ENCODE measurements at places on chromosomes 2 and 18.

DNA sequence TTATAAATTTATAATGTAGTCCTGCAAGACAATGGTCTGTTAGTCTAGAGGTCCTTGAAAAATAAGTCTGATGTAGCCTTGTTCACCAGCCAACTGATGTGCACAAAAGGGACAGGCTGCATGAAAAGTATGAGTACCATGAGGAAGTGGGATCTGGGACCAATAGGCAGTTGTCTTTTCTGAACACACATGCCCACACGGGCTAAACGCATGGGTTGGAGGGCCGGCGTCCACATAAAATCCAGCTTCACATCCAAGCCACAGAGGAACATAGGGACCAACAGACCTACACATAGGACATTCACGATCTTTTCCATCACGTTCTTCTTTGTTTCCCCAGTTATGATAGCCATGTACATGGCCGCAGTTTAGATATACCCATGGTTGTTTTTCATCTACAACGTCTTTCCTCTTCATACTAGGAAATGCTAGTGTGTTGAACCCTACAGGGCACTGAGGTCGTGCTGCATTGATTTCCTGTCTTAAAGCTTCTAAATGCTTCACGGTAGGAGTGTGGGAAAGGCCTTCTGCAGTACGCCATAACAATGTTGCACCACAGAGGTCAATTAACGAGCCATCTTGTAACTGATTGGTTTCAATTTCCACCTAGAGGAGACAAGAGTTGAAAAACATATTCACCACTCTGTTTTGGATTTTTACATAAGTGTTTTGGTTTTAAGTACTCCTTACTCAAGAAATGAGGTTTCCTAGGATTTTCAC, 49.4 kb downstream of the PELI1 start:
- no peak for DNase-seq
- no peaks in the 10 kb centered on the region for H3K27me3 ChIP-seq
- H3K4me1 ChIP-seq = no peaks in the 10 kb centered on the region
- H3K27ac ChIP-seq = no peak overlapping the region
- H3K36me3 ChIP-seq = peaks cover 9% of the 10 kb centered on the region
- H3K4me3 ChIP-seq = no peak overlapping the region

GRCh38 chr2:240995041-240996021, 3.1 kb upstream of the SNED1 start:
- H3K4me3 ChIP-seq = no peak overlapping the region
- H3K27ac ChIP-seq = peak overlapping the region; percentile 76
- DNase-seq = no peak

DNA sequence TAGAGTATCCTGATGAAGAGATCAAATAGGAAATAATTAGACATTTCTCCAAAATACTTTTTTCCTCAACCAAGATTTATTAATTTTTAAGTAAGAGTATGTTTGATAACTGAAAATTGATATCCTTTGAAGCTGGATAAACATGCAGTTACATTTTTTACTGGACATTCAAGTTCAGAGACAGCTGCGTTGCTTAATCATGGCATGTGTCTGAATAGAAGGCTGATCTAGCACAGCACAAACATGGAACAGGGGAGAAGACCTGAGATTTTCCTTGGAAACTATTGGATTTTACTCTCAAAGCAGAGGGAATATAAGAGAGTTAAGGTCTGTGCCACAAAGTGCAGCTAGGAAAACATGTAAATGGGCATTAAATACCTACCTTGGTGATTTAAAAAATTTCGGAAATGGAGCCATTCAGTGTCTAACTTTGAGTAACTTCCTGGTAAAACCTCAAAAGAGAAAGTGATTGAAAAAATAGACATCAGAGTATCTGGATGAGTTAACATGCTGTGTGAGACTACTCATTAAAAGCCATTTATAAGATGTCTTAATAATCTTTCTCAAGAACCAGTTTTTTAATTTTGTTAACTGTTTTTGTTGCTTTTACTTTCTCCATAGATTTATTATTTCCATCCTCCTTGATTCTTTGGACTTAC, 31.8 kb downstream of the CRIM1 start:
- no peak overlapping the region for H3K27ac ChIP-seq
- H3K4me3 ChIP-seq = no peak overlapping the region
- DNase-seq = no peak
- no peaks in the 10 kb centered on the region for H3K27me3 ChIP-seq

GRCh38 chr18:51074605-51075004, 44.6 kb downstream of the SMAD4 start:
- H3K4me1 ChIP-seq = no peaks in the 10 kb centered on the region
- no peak for DNase-seq
- no peak overlapping the region for H3K27ac ChIP-seq
- H3K4me3 ChIP-seq = no peak overlapping the region
- peaks cover 1% of the 10 kb centered on the region for H3K36me3 ChIP-seq

- H3K27me3 ChIP-seq = no peaks in the 10 kb centered on the region
- no peak overlapping the region for H3K4me3 ChIP-seq
- H3K4me1 ChIP-seq = no peaks in the 10 kb centered on the region
- no peak overlapping the region for H3K27ac ChIP-seq
Observed at GRCh38 chr2:96699021-96699420, 40.8 kb downstream of the LMAN2L start.

- H3K27ac ChIP-seq = no peak overlapping the region
- DNase-seq = no peak
- no peaks in the 10 kb centered on the region for H3K36me3 ChIP-seq
Observed at GRCh38 chr2:181364492-181365170, 92.6 kb upstream of the ITGA4 start.

DNA sequence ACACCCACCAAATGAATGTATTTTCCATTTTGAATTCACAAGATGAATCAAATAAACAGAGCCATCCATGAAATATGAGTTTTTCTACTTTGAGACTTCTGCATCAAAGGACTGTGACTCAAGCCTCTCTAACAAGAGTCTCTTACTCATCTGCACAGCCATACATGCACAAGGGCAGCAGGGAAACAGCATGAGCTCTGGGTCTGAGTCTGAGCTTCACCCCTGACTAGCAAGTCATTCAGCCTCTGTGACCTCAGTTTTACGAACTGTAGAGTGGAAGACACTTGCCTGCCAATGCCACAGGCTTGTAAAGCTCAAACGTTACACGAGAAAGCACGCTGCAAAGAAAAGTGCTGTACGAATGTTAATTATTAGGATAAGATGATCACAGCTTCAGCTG, 42.9 kb downstream of the MREG start:
- H3K4me3 ChIP-seq = no peak overlapping the region
- no peak overlapping the region for H3K27ac ChIP-seq
- no peaks in the 10 kb centered on the region for H3K36me3 ChIP-seq
- H3K4me1 ChIP-seq = no peaks in the 10 kb centered on the region
- no peaks in the 10 kb centered on the region for H3K27me3 ChIP-seq
- DNase-seq = no peak

- peak; percentile 83 for DNase-seq
- H3K36me3 ChIP-seq = no peaks in the 10 kb centered on the region
- no peaks in the 10 kb centered on the region for H3K4me1 ChIP-seq
Observed at GRCh38 chr2:45652090-45653031, 886 bp downstream of the PRKCE start.

GRCh38 chr18:71327441-71327840, 1038.6 kb downstream of the SOCS6 start:
- H3K36me3 ChIP-seq = no peaks in the 10 kb centered on the region
- DNase-seq = no peak
- H3K4me3 ChIP-seq = no peak overlapping the region
- no peaks in the 10 kb centered on the region for H3K4me1 ChIP-seq
- H3K27ac ChIP-seq = no peak overlapping the region

- H3K4me1 ChIP-seq = no peaks in the 10 kb centered on the region
- peak overlapping the region; percentile 31 for H3K4me3 ChIP-seq
- no peaks in the 10 kb centered on the region for H3K36me3 ChIP-seq
Observed at GRCh38 chr2:197786010-197786877, 1.1 kb upstream of the BOLL start.

DNA sequence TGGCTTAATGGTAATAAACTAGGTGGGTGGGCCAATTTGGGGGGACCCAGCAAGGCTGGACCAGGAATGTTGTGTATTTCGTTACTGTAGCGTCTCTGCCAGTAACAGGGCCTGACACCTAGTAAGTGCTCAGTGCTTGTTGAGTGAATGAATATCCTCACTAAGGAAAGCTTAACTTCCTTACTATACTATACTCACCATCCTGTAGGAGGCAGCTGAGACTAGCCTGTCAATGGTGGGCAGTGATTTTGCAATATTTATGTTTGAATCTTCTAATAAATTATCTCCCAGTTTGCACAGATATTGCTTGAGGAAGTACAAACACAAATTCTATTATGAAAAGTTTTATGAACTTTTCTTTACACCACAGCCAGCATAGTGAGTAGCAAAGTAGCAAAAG, 370.7 kb upstream of the SYT4 start:
- H3K27me3 ChIP-seq = no peaks in the 10 kb centered on the region
- no peak overlapping the region for H3K4me3 ChIP-seq
- H3K4me1 ChIP-seq = no peaks in the 10 kb centered on the region
- DNase-seq = no peak
- no peaks in the 10 kb centered on the region for H3K36me3 ChIP-seq
- no peak overlapping the region for H3K27ac ChIP-seq

GRCh38 chr2:29462293-29462692, 347.1 kb downstream of the CLIP4 start:
- no peaks in the 10 kb centered on the region for H3K36me3 ChIP-seq
- H3K27ac ChIP-seq = no peak overlapping the region
- DNase-seq = no peak
- H3K4me3 ChIP-seq = no peak overlapping the region
- H3K27me3 ChIP-seq = no peaks in the 10 kb centered on the region

GRCh38 chr18:25604196-25604893, 252.4 kb upstream of the ZNF521 start:
- H3K4me3 ChIP-seq = no peak overlapping the region
- no peaks in the 10 kb centered on the region for H3K27me3 ChIP-seq
- H3K27ac ChIP-seq = no peak overlapping the region
- no peaks in the 10 kb centered on the region for H3K36me3 ChIP-seq
- no peak for DNase-seq

- H3K27me3 ChIP-seq = no peaks in the 10 kb centered on the region
- H3K4me1 ChIP-seq = peaks cover 5% of the 10 kb centered on the region
- no peak overlapping the region for H3K27ac ChIP-seq
- no peak overlapping the region for H3K4me3 ChIP-seq
Observed at GRCh38 chr2:169845016-169845415, 17.8 kb downstream of the UBR3 start.

DNA sequence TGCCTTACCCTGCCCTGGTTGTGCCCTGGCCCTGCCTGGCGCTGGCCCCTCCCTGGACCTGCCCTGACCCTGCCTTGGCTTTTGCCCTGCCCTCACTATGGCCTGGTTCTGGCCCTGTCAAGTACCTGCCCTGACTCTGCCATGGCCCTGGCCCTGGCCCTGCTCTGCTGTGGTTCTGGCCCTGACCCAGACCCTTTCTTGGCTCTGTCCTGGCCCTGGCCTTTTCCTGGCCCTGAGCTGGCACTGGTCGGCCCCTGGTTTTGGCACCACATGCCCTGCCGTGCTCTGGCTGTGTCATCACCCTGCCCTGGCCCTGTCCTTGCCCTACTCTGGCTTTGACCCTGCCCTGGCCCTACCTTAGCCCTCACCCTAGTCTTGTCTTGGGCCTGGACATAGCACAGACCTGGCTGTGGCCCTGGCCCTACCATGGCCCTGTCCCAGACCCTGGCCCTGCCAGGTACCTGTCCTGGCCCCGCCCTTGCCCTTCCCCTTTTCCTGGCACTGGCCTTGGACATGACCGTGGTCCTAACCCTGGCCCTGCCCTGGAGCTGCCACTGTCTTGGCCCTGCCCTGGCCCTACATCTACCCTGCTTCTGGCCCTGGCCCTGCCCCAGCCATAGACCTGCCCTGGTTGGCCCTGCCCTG, 4.8 kb upstream of the ANKRD62 start:
- no peaks in the 10 kb centered on the region for H3K27me3 ChIP-seq
- no peak for DNase-seq
- no peaks in the 10 kb centered on the region for H3K4me1 ChIP-seq
- no peak overlapping the region for H3K4me3 ChIP-seq
- no peak overlapping the region for H3K27ac ChIP-seq

- no peaks in the 10 kb centered on the region for H3K27me3 ChIP-seq
- no peak overlapping the region for H3K4me3 ChIP-seq
- no peaks in the 10 kb centered on the region for H3K36me3 ChIP-seq
- H3K4me1 ChIP-seq = no peaks in the 10 kb centered on the region
- no peak overlapping the region for H3K27ac ChIP-seq
- no peak for DNase-seq
Observed at GRCh38 chr2:204871231-204871953, 326.1 kb downstream of the PARD3B start.

DNA sequence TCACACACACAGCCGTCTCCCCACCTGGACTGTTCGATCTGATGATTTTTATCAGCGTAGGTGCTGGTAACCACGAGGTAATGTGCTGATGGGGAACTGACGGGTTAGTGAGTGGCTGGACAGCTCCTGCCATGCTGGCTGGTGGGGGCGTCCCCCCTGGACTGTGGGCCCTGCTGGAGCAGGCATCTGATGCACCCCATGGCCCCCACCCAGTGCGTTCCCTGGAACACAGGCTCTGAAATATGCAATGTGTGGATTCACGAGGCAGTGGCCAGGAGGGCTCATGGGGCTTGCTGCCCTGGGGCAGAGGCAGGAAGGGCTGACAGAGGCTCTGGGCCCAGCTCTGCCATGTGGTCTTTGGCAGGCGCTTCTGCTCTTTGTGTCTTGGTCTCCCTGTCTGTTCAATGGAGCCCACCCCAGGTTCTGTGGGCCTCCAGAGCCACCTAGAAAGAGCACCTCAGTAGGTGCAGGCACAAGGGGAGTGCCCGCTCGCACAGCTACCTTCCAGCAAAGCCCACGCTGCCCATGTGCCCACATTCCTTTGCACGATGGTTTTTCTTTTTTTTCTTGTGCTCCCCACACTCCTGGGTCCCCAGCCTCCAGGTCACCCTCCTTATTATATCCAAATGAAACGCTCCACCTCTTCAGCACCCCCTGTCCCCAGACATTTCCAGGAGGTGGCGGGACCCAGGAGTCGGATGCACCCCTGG, 10.3 kb upstream of the PXDN start:
- no peaks in the 10 kb centered on the region for H3K36me3 ChIP-seq
- DNase-seq = peak; percentile 49
- H3K27ac ChIP-seq = no peak overlapping the region
- H3K4me3 ChIP-seq = no peak overlapping the region
- no peaks in the 10 kb centered on the region for H3K27me3 ChIP-seq
- H3K4me1 ChIP-seq = no peaks in the 10 kb centered on the region

DNA sequence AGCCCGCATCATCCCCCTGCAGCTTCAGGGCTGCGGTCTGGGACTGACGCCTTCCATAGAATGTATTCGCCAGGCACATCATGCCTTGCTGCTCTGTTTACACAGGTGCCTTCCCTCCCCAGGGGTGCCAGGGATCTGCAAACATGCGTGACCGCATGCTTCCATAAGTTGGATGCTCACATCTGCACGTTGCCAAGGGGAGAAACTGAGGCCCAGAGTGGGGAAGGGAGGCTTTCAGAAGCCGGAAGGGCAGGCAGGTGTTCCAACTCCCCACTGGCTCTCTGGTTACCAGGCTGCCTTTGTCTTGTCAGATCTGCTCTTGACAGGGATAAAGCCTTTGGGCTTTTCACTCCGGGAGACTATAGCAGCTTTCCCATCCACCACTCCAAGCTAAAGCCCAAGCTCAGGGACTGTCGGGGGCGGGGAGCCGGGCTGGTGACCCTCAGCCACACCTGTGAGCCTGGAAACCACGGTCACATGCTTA, 125.8 kb upstream of the TNP1 start:
- H3K4me1 ChIP-seq = no peaks in the 10 kb centered on the region
- H3K36me3 ChIP-seq = no peaks in the 10 kb centered on the region
